ENCODE measurements at places on chromosomes 4 and X.

- no peak for DNase-seq
These were observed 39.8 kb downstream of the SORCS2 start for GRCh38 chr4:7232061-7232650.

- DNase-seq = no peak
These were observed 165.0 kb downstream of the AMELX start for GRCh38 chrX:11458170-11458569.

DNA sequence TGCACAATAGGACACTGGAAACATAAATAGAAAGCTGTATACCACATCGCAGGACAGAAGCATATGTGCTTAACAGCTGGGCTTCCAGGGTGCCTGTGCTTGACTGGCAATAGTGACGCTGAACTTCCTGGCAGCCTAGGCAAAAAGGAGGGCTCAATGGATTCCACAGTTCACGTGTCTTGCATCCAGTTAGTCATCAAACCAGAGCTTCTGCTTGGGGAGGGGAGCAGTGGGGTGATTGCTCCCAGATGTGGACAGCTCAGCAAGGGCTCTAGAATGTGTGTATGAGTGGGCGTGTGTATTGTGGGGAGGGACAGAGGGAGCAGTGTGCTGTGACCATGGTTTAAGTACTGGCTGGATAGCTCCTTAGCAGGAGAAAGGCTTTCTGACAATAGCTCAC, 2.3 kb downstream of the PRRG3 start:
- no peak for DNase-seq

GRCh38 chr4:6029254-6029653, 11.0 kb upstream of the C4orf50 start:
- no peak for DNase-seq

GRCh38 chr4:129111919-129112318, 16.0 kb downstream of the C4orf33 start:
- no peak for DNase-seq

DNA sequence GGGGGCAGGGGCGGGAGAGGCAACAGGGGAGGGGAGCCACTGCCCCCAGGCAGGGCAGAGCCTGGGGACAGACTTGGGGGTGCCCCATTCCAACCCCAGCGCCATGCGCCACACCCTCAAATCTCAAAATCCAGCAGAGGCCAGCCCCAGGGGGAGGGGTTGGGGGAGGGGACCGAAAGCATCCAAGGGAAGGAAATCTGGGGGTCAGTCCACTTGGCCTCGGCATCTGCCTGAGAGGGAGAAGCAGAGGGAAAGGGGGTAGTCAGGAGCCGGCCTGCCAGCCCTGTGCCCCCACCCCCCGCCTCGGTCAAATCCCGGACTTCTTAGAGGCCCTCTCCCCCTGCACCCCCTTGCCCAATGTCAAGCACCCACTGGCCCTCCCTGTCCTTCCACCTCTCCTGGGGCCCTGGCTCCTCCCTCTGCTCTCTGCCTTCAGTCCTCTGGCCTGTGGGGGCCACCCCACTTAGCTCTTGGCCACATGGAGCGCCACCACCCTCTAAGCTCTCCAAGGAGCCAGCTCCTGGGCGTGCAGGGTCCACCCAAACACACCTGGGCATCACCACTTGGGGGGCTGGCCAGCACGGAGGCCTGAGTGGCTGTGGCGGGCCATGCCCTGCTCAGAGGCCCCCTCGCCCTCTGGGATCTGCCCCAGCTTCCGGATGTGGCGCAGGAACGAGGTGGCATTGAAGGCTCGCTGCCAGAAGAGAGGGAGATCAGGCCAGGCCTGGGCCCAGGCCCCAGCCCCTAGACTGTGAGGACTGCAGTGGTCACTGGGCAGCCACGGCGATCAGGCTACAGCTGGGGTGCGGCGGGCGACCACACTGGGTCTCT, 3.5 kb downstream of the PNCK start:
- no peak for DNase-seq

DNA sequence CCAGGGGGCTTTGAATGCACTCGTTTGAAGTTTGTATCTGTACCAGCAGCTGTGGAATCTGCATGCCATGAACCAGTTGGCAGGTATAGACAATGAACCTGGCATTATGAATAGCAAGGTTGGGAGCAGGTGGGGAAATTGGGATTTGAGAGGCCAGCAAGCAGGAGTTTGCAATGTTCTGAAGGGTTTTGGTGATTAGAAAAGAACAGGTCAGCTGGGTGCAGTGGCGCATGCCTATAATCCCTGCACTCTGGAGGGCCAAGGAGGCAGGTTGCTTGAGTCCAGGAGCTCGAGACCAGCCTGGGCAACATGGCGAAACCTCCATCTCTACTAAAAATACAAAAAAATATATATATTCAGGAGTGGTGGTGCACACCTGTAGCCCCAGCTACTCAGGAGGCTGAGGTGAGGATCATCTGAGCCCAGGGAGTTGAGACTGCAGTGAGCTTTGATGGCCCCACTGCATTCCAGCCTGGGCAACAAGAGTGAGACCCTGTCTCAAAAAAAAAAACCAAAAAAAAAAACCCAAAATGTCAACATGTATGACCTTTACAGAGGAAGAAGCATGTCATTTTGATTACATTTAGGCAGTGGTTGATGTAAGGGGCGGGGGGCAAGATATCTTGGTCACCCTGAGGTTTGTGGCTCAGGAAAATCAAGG, 63.9 kb downstream of the TSC22D3 start:
- no peak for DNase-seq

GRCh38 chr4:140234697-140235060, 80.7 kb upstream of the MAML3 start:
- no peak for DNase-seq

GRCh38 chr4:115234405-115235093, 121.1 kb upstream of the NDST4 start:
- DNase-seq = no peak

DNA sequence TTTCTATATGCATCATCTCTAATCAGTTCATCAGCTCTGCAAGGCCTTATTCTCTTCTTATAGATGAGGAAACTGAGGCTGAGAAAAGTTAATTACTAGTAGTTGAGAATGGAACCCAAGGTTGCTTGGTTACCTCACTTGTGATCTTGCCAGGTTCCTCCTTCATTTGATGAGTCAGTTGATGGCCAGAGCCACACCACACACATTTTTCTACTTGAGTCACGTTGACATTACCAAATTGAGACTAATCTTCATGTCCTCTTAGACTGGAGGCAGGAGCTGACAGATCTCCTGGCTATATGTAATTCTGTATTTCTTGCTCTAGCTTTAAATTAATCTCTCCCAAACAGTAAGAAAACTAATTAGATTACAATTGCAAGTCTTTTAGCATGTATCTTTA, 428.4 kb downstream of the AFF2 start:
- no peak for DNase-seq

GRCh38 chr4:167079762-167080161, 154.5 kb downstream of the SPOCK3 start:
- DNase-seq = no peak

DNA sequence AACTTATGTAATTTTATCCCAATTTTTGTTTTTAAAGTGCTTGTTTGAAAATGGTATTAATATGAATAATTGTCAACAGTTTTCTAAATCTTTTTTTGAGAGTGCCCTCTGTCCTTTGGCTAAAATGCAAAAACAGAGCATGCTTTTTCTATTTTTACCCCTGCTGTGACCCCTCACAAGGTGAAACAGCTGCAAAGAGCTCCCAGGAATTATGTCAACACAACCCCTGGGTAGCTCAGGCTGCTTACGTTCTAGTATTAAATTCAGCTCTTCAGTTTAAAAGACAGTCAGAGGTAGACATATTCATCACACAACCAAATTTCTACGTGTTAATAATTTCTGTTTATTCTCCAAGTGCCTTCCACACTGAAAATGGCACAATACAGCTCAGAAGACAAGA, 367.5 kb downstream of the PRDM5 start:
- no peak for DNase-seq

DNA sequence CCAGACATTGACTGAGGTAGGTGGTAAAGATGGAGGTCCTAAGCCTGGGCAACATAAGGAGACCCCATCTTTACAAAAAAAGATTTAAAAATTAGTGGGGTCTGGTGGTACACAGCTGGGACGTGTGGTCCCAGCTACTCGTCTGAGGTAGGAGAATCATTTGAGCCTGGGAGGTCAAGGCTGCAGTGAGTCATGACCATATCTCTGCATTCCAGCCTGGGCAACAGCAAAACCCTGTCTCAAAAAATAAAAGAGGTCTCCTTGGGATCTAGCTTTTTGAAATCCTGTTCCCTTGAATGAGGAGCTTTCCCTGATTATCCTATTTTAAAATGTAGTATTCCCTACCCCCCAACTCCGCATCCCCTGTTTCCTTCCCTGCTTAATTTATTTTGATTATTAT, 78.7 kb upstream of the OGT start:
- no peak for DNase-seq

- no peak for DNase-seq
These were observed 268.8 kb upstream of the SMIM31 start for GRCh38 chr4:164485136-164485535.

GRCh38 chr4:186900232-186900900, 176.7 kb upstream of the FAT1 start:
- no peak for DNase-seq

DNA sequence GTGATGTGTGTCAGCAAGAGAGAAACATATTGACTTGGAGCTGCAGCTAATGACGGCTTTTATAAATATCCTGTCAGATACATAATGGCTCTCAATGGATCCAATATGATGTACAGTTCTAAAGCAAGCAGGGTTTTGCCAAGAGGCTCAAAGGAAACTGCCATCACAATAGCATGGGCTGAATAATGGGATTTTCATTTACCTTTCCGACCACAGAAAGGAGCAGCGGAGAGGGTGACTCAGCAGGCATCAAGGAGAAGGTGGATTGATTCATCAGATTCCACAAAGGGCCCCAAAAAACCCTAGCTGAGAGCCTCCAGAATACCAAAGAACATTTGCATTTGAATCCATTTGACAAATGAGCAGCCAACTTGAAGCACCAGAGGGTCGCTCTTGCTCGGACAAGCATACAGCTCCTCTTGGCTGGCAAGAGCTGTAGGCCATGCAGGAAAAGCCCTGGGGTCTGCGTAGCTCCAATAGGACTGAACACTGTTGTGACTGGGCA, 355.7 kb upstream of the NOCT start:
- DNase-seq = no peak

GRCh38 chr4:121277194-121278105, 103.4 kb downstream of the QRFPR start:
- peak; percentile 13 for DNase-seq

- no peak for DNase-seq
These were observed 41.8 kb downstream of the INTS12 start for GRCh38 chr4:105666693-105667092.

- DNase-seq = no peak
These were observed 117.7 kb upstream of the PRPS2 start for GRCh38 chrX:12673487-12673886.

DNA sequence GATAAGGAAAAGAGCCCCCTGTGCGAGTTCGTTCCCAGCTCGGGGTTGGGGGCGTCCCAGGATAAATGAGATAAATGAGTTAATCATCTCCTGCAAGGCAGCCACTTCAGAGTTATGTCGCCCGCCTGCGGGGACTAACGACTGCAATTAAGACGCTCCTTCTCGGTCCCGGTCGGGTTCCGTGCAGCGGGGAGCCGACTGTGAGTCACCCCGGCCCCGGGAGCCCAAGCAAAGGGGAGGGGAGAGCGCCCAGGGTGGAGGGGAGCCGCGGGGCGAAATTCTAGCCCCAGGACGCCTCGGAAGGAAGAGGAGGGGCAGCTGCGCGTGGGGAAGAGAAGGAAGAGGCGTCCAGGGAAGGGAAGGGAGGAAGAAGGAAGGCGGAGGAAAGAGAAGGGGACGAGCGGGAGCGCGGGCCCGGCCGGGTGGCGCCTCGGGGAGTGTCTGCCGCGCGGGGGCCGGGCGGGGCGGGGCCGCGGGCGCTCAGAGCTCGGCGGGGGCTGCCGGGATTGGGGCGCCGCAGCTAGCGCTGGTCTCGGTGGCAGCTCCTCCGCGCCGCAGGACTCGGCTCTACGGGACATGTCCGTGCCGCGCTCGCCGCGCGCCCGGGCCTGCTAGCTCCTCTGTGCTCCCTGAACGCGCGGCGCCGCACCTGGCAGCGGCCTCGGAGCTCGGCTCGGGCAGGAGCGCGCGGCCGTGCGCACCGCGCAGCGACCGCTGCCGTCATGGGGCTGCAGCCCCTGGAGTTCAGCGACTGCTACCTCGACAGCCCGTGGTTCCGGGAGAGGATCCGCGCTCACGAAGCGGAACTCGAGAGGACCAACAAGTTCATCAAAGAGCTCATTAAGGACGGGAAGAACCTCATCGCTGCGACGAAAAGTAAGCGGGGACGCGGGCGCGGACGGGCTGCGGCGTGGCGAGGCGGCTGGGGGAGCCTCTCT, at the start of gene ARHGAP10:
TSS of gene ARHGAP10 (plus strand) at position 509 of the 938 bp plus-strand sequence. CDS start at position 723, 214 bp downstream.
- no peak for DNase-seq

DNA sequence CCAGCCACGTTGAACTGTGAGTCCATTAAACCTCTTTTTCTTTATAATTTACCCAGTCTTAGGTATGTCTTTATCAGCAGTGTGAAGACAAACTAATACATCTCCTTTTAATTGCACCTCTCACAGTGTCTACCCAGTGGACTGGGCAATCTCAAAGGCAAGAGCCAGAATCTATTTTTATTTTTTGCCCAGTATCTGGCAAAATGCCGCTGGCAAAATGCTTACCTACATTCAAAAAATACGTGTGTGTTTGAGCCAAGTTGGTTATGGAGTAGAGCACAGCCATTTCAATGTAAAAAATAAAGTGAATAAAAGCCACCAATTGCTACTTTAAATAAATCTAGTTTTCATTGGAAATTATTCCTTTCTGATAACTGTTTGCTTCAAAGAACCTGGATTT, 199.9 kb downstream of the GC start:
- no peak for DNase-seq

GRCh38 chrX:154791939-154792338, 13.3 kb downstream of the MPP1 start:
- no peak for DNase-seq

DNA sequence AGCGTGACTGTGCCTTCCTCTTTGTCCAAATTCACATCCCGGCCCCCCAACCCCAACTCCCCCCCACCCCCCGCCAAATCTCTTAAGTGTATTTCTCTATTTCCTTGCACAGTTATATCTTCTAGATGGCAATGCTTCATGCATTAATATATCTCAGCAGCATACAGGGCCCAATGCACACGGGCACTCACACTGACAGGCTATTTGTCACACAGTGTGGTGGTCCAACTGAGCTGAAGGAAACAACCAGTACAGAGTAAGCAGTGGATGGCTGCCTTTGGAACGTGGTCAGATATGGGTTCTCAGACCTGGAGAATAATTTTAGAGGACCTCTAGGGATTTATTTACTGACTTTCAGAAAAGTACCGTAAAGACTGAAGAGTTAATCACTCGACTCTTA, 681 bp downstream of the EXOC1 start:
- no peak for DNase-seq

GRCh38 chr4:68476191-68476590, 28.9 kb downstream of the TMPRSS11E start:
- DNase-seq = no peak

All from Panc1 (cell line).